Motor neuron (in vitro differentiated cells): ENCODE measurements at places on chromosomes 7 and 10.
A peak's percentile ranks its signal among the peaks of the same experiment; 100 is the strongest.

GRCh38 chr7:98802088-98802780 is 67.6 kb downstream of the TMEM130 start:
- ATAC-seq, result peak; percentile 99

DNA sequence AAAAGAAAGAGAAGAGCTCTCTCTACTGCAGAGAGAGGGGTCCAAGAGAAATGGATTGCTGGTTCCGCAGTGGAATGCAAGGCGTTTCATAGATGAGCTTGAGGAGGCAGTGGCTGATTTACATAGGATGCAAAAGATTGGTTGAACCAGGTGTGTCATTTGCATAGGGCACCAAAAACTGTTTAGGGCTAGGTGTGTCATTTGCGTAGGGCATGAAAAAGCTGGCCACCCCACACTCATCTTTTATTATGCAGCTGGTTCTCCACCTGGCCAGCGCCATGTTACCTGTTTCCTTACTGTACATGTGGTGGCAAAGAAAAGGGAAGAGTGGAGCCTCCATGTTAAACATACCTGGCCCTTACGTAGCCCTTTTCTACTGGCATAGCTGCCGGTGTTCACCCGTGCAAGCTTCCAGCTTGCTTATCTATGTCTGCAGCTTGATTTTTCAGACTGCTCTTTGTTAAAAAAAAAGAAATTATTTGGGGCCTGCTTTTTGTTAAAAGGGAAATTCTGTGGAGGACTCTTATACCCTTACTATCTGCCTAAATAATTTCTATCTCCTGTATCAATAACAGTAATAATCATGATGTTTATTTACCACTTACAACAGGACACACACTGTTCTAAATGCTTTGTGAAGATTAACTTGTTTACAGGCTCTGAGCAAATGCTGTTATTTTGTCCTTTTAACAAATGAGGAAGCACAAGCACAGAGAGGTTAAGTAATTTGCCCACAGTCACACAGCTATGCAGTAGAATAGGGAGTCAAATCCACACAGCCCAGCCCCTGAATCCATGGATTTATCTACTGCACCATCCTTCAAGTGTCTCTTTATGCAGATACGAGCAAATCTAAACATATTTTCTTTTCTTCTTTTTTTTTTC is 33.3 kb downstream of the CASP7 start:
- ATAC-seq, result no peak

DNA sequence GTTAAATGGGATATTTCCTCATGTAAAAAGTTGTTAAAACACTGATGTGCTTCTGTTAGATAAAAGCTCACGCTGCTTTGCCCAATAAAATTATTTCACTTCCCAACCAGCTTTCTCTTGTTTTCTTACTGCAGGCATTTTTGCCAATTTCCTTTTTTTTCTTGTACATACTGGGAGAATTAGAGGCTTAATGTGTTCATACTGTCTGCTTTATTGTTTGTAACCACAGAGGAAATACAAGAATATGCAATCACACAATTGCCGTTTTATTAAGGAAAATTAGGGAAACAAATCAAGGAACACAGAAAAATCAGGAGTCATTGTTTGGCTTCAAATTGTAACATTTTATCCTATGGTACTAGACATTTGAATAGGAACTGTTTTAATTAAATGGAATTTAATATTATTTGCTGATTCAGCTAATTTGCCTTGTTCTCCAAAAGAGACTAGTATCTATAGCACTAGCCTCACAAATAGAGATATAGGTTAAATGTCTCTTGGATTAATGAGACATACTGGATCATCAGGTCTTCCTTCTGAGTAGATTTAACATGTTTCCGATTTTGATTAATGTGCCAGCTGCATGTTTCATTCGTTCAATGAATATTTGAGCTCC is 6.4 kb upstream of the VWA2 start:
- no peak for ATAC-seq

DNA sequence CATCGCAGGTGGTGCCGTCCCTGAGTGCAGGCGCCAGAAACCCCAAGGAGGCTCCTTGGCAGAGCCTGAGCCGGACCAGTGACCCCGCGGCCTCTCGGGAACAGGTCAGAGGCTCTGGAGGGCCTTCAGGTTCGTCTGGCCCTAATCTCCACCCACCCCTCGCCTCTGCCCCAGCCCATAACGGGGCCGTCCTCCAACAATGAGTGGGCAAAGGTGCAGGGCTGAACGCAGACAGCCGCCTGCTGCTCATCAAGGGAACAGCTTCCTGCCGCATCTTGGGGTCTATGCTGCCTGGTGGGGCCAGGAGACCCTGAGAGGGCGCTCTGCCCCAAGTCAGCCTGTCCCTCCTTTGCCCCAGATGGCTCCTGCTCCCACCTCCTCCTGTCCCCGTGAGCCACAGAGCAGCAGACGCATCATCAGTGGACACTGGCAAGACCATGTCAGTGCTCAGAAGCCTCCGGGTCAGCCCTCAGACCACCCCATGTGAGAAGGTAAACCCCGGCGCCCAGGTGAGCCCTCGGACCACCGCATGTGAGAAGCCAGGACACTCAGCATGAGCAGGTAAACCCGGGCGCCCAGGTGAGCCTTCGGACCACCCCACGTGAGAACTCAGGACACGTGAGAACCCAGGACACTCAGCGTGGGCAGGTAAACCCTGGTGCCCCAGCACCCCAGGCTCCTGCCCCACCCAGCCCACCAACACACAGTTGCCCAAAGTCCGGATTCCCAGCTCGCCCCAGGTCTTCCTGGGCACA is 142.0 kb downstream of the PTPRN2 start:
- ATAC-seq, result no peak

DNA sequence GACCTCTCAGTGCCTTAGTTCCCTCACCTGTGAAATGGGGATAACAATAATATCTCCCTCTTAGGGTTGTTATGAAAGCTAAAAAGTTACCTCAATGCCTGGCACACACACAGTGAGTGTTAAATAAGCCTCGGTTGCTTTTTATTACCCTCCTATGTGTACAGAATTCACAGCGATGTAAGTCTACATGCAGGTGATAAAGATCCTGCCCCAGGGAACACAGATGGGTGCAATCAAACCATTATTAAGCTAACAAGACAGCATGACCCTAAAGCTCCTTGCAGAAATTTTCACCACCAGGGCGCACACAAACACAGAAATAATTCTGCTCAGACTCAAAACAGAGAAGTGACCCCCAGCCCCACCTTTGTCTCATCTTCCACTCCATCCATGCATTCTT is 261.9 kb downstream of the SNX10 start:
- ATAC-seq, result no peak
